ENCODE measurements at places on chromosomes 13 and 19.
A peak's percentile ranks its signal among the peaks of the same experiment; 100 is the strongest.

- no peak for DNase-seq
These were observed 2.6 kb downstream of the KCNJ14 start for GRCh38 chr19:48458016-48458415.

DNA sequence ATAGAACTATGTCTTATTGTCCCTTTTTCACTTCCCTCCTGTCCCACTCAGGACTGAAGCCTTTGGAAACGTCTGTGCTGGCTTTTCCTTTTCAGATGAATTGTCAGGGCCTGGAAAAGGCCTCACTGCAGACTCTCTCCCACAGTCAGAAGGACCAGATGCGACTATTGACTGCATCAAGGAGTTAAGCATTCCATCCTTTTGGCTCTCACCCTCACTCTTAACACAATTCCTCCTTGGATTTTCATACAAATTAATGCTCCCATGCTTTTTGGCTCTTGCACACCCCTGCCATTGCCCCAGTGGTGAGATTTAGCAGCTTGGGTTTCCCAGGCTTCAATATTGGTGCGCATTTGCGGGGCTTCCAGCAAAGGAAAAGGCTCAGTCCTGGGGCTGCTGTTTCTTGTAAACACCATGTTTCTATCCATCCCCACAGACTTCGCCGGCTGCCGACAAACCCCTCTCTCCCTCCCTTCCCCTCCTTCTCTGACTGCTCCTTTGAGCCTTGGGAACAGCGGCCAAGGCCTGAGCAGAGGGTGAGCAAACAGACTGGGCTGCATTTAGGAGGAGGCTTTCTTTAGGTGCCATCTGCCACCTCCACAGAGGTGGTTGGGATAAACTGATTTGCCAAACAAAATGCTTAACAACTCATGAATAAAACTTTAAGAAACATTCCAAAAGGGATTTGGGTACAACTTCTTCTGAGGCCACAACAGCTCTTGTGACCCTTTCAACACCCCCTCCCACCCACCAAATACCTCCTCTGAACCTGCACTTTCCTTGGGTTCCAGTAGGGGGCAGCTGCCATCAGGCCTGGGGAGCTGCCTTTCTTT, 48.6 kb upstream of the PCDH8 start:
- no peak for DNase-seq

GRCh38 chr19:42277821-42278451, 8.9 kb downstream of the CIC start:
- no peak for DNase-seq

DNA sequence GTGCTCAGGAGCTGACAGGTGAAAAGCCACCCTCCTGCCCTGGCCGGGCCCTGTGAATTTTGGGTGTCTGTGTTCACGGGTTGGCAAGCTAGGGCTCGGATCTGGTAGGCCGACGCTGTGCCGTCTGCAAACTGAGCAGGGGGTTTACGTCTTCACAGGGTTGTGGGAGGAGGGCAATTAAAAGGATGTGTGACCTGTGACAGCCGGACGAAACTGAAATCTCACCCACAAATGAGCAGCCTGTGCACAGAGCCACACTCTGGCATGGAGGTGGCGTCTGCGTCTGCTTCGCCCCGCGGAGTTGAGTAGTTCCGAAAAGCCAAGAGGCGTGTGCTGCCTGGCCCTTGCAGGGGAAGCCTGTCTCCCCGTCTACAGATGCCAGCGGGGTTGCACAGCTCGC, 117.3 kb downstream of the KDM4B start:
- DNase-seq, result no peak

DNA sequence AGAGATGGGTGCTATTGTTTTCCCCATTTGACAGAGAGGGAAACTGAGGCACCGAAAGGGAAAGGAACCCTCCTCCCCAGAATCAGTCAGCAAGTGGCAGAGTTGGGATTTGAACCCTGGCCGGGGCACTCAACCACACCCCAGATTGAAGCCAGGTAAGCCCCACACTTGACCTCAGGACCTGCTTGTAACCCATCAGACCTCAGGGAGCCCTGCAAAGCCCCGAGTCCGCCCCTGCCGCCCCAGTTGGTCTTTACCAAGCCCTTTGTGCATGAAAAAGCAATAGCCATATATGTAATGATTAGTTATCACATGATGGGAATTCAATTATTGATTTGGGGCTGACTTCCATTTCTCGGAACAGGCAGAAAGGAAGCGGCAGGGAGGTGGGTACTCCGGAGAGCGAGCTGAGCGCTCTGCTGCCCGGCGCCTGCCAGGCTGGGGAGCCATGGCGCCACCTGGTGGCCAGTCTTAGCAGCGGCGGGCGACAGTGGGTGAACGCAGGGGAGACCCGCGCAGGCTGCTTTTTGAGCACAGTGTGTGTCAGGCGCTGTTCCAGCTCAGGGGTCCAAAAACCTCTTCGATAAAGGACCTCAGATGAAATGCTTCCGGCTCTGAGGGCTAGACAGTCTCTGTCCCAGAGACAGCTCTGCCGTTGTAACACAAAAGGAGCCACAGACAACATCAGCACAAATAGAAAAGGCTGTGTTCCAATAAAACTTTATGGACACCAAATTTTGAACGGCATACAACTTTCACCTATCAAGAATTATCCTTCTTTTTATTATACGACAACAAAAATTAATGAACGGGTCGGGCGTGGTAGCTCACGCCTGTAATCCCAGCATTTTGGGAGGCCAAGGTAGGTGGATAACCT, 82.9 kb upstream of the CACNA1A start:
- DNase-seq, result peak; percentile 77

- no peak for DNase-seq
These were observed 45.5 kb downstream of the SAE1 start for GRCh38 chr19:47176071-47176626.

- DNase-seq, result no peak
These were observed 6.3 kb upstream of the ZNF160 start for GRCh38 chr19:53109527-53109926.

DNA sequence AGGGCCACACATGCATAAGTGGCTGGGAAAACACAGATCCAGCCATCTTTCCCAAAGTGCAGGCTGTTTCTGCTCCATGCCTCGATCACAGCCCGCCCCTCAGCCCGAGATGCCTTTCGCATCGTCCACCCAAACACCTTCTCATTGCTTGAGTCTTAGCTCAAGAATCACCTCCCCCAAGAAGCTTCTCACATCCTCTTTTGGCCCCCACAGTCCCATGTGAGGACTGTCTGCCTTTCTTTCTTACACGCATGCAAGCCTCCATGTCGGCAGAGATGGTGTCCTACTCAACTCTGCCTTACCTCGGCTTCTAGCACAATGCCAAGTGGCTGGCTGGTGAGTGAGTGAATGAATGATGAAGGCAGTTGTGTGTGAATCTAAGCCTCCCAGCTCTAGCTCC, 18.1 kb upstream of the GSX1 start:
- no peak for DNase-seq

GRCh38 chr13:97142452-97142851, 79.7 kb upstream of the MBNL2 start:
- no peak for DNase-seq

DNA sequence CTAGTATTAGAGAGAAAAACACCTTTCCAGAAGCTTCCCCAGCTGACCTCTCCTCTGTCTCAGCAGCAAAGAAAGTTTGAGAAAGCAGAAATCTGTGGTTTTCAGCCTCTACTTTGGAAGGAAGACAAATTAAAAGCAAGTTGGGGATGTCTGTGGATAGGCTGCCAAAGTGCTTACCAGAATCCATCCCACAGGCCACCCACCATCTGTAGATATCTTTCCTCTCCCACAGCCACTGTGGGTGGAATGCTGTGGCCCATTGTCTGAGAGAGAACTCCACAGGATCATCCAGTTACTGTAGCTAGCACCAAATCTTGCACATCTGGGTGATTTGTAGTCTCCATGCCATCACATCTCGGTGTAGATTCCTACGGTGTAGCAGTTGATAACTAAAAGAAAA, 133.5 kb downstream of the DNAJC15 start:
- no peak for DNase-seq

- no peak for DNase-seq
These were observed at the start of gene CCDC106 for GRCh38 chr19:55647732-55648584. CCDC106 (plus strand) TSS chr19:55648212; CDS start chr19:55649047, 835 bp downstream.

- no peak for DNase-seq
These were observed 1411.2 kb upstream of the MIR17HG start for GRCh38 chr13:89936256-89936655.
